ENCODE measurements at places on chromosomes 12 and 14.
A peak's percentile ranks its signal among the peaks of the same experiment; 100 is the strongest.

DNA sequence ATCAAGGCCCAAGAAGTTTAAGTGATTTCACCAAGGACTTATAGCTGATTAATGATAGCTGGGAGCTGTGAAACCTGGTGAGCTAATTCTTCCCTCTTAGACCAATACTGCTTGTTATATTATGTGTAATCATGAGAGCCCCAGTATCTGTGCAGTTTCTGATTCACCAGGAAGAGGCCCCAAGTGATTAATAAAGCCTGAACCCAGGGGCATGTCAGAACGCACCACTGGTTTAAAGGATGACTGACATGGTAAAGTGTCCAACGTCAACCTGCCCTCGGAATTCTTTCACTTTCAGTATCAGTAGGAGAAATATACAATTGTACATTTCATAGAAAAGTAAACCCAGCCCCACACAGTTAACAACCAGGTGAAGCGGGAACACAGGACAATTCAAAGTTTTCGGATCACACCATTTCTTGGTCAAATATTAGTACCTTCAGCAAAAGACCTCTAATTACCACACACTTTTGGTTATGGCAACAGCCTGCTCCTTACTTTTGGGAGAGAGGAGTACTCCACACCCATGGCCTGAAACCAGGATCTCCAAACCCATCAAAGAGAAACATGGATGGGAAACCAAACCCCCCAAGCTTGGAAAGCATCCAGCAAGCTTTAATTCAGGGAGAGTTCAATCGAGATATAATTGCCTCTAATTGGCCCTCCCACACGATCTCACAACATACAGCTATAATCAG lies 28.5 kb downstream of the TMCC3 start:
- no peak for DNase-seq

DNA sequence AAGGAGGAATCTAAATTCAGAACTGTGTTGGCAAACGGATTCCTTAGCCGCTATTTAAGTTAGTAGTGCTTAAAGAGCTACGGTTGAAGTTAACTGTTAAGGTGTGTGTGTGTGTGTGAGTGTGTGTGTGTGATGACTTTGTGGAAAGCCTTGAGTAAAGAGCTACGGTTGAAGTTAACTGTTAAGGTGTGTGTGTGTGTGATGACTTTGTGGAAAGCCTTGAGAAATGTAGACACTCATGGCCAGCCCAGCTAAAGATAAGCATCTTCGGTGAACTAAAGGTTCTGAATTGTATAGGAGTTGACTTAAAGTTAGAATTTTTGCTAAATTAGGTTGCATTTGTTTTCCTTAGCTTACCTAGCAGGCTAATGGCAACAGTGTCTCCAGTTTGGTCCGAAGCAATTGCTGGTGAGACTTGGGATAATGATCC lies 1.4 kb downstream of the KTN1 start:
- no peak for DNase-seq

DNA sequence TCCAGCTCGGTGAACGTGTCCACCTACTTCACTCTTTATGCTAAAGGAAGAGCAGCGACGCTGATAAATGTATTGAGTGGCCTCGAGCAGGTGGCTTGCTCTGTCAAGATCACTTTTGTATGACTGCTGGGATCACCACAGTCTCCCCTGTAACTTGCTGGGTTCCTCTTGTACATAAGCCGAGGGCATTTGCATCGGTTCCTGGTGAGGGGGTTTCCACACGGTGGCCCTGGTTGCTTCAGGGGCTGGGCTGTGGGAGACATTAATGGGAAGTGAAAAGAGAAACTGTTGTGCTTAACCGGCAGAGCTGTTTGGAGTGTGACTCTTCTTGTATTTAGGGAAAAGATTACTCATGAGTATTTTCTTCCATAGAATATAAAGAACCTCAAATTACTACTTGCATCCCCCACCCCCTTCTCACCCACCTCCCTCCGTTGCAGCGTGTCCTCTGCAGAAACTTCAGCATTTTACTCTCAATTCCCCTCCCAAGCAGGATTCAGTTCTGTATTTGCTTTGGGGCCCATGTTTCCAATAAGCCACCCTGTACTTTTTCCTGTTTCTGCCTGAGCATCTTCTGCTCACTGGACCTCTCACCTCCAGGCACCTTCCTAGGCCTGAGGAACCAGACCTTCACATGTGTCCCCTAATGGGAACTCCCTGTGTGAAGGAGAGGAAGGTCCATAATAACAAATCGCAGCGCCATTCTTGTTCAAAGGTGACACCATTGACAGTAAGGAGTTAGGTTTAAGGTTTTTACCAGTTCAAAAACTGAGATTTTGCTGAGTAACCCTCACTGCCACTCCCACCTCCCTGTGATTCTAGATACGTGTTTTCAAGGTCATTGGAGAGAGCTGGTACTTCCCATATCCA lies 187.0 kb downstream of the ETV6 start:
- no peak for DNase-seq

DNA sequence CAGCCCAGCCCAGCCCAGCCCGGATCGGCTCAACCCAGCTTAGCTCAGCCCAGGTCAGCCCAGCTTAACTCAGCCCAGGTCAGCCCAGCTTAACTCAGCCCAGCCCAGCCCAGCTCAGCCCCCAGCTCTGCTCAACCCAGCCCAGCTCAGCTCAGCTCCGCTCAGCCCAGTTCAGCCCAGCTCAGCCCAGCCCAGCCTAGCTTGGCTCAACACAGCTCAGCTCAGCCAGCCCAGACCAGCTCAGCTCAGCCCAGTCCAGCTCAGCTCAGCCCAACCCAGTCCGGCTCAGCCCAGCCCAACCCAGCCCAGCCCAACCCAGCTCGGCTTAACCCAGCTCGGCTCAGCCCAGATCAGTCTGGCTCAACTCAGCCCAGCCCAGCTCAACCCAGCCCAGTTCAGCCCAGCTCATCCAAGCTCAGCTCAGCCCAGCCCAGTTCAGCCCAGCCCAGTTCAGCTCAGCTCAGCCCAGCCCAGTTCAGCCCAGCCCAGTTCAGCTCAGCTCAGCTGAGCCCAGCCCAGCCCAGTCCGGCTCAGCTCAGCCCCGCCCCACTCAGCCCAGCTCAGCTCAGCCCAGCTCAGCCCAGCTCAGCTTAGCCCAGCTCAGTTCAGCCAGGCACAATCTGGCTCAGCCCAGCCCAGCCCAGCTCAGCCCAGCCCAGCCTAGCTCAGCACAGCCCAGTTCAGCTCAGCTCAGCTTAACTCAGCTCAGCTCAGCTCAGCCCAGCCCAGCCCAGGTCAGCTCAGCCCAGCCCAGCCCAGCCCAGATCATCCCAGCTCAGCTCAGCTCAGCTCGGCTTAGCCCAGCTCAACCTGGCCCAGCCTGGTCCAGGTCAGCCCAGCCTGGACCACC lies 331.7 kb downstream of the TMEM121 start:
- DNase-seq, result peak; percentile 76

GRCh38 chr14:100679707-100680438 lies 46.8 kb upstream of the DLK1 start:
- DNase-seq, result no peak

DNA sequence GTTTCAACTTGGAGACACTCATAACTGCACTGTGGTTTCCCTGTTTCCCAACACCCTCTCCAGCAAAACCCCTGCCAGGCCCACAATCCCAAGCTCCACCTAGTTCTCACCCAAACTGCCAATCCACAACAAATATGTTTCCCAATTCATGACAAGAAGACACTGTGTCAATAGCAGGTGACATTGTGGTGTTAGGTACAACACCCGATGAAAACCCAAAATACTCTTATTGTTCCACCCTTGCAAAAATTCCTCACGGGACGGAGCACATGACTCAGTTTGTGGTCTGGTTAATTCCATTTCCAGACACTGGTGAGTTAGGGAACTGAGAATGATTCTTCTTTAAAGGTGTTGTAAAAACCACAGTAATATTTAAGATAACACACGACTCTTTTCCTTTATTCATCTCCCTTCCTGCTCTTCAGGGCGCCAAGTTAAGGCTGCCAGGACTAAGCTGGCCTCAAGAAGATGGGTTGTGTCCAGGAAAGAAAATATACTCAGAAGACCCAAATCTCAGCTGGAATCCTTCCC lies 735.5 kb downstream of the MED13L start:
- no peak for DNase-seq

- DNase-seq, result no peak
Measured at GRCh38 chr12:24991209-24992049, 42.5 kb upstream of the BCAT1 start.

- no peak for DNase-seq
Measured at GRCh38 chr12:1993341-1993740, 10.9 kb downstream of the DCP1B start.

DNA sequence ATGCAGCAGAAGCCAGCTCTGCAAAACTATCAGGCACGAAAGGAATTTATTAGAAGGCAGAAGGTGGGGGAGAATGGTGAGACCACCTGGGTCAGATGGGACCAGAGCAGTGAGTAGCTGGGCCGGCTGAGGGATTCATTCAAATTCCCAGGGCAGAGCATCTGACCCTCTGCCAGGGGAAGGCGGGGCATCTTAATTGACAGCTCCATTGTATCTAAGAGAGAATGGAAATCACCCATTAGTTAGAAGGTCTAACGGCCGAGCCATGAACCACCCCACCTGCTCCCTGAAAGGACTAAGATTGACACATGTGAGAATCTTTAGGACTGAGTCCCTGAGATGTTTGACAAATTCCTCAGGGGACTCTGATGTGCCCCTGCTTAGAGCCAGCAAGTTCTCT lies 83.7 kb downstream of the PHETA1 start:
- DNase-seq, result no peak

GRCh38 chr12:88897723-88898122 lies 317.5 kb upstream of the KITLG start:
- DNase-seq, result no peak

GRCh38 chr12:113077057-113077858 lies 20.7 kb downstream of the DTX1 start:
- no peak for DNase-seq

- DNase-seq, result no peak
Measured at GRCh38 chr12:68007033-68007432, 17.8 kb downstream of the IFNG-AS1 start.

DNA sequence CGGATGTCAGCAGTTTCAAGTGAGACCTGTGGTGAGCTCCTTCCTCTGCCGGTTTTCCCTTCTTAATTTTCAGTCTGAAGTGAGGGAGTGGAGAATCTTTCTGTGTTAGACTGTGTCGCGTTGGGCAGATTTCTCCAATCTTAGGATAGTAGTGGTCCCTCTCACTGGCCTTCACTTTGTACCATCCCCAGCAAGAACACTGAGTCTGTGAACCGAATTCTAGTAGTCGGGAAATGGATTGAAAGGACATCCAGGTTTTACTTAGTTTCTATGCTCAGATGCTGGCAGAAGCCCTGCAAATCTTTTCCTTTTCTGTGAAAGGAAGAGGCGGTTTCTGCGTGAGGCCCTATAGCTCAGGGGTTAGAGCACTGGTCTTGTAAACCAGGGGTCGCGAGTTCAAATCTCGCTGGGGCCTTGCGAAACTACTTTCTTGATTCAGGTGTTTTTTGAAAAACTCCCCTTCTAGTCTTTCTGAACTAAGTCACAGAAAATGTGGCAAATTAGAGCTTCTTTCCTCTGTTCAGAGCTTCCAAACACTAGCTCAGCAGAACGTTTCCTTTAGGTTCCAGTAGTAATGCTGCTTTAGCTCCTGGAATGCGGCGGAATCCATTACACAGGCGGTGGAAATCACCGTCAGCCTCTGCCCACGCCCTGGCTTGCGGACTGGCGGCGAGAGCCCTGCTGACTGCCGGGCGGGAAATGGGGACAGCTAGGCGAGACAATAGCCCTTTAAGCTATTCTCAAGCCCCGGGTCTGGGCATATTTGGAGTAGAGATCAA lies 2.8 kb upstream of the RNASE4 start:
- DNase-seq, result peak; percentile 76

DNA sequence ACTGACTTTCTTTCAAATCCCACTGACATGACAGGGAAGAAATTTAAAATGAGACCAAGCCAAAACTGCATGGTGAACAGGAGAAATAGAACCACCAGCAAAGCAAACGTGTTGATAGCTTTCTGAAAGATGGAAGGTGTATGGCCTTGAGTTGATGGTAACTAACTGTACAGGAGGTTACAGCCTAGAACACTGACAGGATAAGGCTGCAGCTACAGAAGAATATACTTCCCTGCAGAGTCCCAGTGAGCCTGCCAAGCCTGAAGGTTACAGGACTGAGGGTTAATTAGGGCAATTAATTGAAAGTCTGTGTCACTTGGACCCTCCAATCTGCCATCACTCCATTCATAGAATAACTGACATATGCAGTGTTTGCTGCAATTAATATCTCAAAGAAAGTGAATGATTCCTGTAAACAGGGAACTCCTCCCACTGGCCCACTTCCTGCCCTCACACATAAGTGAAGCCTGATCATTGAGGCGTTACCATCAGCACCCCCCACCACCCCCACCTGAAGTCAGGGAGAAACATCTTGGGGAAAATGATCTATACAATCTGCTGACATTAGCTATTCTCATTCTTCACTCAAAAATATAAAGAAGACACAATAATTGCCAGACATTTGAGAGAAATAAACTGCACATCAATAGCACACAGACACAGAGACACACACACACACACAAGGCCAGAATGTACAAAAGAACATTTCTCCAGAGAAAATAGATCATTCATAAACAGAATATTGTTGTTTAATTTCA lies 73.4 kb downstream of the GTF2A1 start:
- no peak for DNase-seq

DNA sequence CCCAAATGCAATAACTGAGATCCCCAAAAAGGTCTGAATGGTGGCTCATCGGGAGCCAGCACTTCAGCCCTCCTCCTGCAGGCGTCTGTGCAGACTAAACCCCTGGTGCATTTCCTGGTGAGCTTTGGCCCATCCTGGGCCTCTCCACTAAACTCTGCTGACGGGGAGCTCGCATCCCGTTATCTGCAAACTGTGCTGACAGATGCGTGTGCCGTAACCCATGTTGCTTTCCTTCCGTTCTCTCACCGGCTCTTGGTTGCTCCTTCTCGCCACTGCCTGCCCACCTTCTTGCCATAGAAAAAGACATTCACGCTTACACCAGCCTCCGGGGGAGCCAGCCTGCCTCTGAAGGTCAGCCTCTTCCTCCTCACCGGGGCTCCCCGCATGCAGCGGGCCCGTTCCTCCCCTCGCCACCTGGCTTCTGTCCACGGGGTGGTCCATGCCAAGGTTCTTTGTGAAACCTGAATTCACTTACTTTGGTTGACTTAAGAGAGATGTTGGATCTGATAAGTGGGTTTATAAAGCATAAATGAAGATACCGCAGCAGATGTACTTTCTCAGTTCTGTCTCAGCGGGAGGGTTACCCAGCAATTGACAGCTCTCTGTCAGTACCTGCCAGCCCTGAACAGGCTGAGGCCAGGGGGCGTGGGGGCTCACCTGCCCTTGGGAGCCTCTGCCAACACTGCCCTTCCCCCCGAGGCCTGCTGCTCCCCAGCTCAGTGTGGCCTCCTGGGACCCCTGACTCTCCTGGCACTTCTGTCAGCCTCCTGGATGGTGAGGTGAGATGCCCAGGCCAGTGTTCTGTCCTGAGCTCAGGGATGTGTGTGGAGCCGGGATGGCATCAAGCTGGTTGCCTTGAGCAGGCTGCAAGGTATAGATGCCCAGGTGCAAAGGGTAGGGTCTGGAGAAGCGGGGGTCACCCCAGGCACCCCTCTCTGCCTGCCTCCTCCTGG lies 14.2 kb downstream of the ZFYVE21 start:
- no peak for DNase-seq

GRCh38 chr14:85254711-85255110 lies 275.2 kb upstream of the FLRT2 start:
- no peak for DNase-seq

Data from BE2C (cell line).